Globus pallidus (tissue), 1 donor: ENCODE measurements at places on chromosomes 2 and 18.

DNA sequence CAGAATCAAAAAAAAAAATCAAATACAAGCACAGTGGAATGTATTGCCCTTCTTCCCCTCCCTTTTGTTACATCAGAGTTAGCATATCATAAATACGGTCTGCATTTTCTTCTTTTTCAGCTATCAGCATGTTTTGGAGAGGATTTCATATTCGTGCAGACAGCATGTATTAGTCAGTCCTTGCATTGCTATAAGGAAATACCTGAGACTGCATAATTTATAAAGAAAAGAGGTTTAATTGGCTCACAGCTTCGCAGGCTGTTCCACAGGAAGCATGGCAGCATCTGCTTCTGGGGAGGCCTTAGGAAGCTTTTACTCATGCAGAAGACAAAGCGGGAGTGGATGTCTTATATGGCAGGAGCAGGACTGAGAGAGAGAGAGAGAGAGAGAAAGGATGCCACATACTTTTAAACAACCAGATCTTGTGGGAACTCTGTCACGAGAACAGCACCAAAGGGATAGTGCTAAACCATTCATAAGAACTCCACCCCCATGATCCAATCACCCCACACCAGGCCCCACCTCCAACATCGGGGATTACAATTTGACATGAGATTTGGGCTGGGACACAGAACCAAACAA, 8.9 kb downstream of the IL1B start:
- no peak for DNase-seq

DNA sequence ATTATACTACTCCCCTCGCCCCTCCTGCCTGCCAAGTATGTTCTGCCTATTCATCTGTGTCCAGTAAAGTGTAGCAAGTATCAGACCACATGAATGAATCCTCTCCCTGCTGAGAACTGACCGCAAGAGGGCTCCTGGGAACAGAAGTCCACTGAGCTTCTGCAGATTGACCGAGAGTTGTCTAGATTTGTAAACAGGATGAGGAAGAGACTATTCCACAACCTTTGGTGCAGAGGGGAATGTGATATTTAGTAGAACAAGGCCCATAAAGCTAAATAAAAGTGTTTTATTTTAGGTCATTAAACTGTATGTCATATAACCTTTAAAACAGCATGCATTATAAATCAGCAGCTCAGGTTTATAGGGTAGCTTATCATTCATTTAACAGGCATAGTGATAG, 377.0 kb downstream of the DCC start:
- peak; percentile 71 for DNase-seq

DNA sequence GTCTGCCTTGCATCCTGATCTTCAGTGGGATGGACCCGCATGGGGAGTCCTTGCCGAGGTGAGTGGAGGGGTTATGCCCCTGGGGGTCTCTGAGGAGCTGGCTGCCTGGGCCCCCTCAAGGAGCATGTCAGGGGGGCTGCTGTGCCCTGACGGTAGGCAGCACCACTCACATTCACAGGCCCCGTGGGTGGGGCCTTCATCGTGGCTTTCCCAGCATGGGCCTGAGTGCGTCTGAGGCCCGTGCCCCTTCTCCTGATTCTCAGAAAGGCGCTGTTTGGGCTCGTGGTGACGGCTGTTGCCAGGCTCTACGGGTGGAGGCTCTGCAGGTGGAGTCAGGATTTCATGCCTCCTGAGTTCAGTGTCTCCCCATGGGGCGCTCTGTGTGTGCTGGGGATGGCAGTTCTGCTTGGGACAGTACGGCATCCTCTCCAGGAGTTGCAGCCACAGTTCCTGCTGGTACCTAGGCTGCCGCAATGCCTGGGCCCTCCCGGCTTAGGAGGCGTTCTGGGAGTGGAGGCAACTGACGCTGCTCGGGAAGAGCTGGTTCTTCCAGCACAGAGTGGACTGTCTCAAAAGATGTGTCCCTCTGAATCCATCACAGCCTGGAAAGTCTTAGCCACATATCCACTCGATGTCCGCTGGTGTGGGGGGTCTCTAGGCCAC, 57.3 kb downstream of the NTSR2 start:
- DNase-seq, result no peak

DNA sequence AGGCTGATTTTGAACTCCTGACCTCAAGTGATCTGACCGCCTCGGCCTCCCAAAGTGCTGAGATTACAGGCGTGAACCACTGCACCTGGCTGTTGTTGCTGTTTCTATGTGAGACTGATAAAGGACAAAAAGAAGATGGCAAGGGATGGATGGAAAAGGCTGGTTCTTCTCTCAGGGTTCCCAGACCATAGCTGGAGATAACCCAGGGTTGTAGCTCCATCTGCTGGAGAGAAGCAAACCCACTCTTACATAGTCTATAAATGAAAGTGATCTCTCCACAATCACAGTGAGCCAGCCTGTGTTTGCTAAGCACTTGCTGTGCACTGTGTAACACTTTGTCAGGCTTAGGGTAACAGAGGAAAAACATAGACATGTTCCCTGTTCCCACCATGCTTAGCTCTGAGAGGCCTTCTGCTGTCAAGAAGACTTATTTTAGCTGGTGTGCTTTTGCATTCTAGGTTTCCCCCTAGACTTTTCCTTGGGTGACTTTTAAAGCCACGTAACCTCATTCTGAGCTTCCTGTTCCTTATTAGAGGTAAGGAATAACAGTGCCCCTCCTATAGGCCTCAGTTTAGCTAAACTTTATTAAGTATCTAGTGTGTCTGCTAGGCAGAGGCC, 49.7 kb downstream of the LIMS1 start:
- peak; percentile 79 for DNase-seq

DNA sequence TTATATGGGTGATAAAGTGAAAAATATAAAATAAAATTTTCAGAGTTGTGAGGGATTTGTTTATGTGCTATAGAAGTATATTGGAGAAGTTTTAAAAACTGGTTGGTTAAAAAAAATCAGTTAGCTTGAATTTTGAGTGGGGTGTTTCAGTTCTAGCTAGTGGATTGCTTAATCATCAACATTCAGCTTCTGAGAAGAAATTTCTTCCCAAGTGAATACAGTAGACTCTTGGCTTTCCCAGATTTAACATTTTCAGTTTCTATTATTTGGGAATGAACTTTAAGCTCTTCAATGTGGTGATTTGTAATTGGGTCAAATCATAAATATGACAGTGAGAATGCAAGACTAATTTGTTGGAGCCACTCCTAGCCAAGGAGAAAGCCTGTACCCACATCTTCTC, 120.8 kb downstream of the PLCL1 start:
- DNase-seq, result no peak

DNA sequence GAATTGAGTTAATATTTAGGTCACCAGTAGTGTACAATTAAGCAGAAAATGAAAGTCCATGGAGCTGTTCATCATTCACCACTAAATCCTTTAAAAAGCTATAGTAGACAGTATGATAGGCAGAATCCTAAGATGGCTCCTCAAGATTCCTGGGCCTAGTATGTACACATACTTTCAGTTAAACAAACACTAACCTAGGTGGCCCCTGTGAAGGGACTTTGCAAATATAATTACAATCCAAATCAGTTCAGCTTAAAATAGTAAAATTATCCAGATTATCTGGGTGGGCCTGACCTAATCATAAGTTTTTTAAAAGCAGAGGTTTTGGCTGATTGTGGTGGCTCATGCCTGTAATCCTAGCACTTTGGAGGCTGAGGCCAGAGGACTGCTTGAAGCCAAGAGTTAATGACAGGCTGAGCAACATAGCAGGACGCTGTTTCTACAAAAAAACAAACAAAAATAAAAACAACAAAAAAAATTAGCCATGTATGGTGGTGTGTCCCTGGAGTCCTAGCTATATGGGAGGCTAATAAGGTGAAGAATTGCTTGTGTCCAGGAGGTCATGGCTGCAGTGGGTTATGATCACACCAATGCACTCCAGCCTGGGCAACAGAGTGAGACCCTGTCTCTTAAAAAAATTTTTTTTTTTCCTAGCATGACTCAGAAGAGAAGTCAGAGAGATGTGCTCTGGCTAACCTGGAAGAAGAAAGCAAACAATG, 13.9 kb downstream of the MEX3C start:
- no peak for DNase-seq

DNA sequence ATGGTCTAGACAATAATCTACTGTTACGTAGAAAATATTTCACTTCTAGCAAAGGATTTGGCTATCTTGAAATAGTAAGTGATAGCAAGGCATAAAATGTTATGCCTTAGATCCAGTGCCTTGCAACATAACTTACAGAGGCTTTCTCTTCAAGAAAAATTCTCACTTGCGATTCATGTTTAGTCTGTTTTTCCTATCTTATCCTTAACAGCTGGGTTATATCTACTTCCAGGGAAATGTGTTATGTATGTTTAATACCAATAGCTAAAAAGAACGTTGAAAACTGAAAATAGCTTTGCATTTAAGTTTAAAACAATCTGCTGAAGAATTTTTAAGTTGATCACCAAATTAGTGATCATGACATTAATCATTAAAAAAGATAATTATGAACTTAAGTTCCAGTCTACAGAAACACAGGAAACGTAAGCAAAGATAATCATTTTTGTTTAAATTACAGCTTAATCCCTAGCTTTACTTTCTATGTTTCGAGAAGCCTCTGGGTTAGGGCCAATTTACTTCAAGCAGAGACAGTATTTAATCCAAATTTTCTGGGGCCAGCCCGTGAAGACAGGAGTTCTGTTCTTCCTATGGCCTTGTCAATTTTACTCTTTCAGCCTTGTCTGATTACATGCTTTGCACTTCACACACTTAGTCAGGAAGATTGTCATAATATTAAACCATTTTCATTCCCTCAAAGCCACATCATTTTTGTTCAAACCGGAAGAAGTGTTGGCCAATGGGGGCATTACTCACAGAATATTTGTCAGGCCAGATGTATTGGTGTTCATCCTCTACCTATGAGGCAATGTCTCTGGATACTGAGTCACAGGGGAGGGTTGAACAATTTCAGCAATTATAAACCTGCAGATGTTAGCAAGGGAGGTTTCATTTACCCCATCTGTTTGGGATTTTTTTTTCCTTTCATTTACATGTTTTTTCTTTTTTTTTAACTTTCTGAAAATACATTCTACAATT, 1132.9 kb upstream of the ZEB2 start:
- DNase-seq, result no peak

GRCh38 chr2:102051692-102052277, 60.0 kb downstream of the IL1R2 start:
- DNase-seq, result no peak

DNA sequence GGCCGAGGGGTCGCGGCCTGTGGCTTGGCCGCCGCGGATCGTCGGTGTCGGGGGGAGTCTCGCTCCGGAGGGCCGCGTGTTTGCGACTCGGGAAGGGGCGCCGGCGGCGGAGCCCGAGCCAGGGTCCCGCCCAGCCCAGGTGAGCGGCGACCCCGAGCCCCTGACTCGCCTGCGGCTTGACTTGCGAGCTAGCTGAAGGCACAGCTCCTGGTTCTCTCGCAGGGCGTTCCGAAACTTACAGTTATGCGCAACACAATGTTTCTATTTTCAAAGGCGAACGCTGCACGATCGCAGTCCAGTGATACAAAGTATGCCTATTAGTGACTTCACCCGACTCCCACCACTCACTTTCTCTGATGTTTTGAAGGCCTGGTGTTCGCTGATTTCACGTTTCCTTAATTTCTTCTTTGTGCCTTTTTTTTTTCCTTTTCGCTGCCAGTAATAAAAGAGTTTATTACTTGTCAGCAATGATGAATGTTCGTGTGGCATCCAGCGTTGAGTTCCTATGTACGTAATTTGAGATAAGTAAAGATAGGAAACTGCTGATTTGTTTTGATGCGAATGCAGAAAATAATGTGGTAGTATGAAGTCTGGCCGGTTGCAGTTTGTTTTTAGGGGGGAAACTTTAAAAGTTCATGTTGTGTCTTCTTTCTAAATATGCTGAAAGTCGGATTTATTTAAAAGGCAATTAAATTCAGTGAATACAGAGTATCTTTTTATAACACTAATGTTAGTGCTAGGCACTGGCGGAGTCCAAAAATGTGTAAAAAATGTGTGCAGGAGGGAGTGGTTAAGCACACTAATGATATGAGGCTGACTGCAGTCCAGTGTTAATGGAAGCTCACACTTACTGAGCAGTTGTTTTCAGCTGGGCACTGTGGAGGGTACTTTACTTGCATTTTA, 706 bp downstream of the UBXN2A start:
- DNase-seq, result peak; percentile 29

DNA sequence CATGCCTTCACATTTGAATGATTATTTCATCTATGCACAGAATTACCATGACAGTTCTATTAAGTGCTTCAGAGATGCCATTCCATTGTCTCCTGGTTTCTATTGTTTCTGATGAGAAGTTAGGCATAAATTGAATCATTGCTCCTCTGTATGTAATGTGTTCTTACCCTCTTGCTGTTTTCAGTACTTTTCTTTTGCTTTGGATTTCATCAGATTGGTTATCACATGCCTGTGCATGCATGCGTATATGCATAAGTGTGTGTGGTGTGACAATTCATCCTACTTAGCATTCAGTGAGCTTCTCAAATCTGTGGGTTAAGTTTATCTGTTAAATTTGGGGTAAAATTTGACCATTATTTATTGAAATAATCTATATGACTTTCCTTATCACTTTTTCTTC, 263.3 kb upstream of the RND3 start:
- no peak for DNase-seq

GRCh38 chr2:45712570-45712969, 61.1 kb downstream of the PRKCE start:
- no peak for DNase-seq

GRCh38 chr2:20671036-20671735, 4.2 kb downstream of the GDF7 start:
- no peak for DNase-seq

GRCh38 chr18:29248805-29249204, 1071.9 kb upstream of the CDH2 start:
- peak; percentile 42 for DNase-seq

- DNase-seq, result no peak
These were observed 9.5 kb upstream of the SLC1A4 start for GRCh38 chr2:64979744-64980143.

DNA sequence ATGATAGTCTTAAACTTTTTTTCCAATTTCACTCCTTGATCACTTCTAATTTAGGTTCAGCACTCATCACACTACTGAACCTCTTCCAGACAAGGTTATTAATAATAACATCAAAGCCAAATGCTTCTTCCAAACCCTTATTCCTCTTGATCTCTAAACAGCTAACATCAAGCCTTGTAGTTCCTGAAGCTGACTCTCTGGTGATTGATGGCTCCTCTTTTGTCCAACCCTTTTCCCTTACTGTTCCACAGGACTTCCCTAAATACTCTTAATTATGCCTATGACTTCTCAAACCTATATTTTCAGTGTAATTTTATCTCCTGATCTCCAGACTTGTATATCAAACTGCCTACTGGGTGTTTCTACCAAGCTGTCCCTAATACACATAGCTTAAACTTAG, 83.9 kb downstream of the FAM228A start:
- no peak for DNase-seq

GRCh38 chr2:9617296-9617695, 13.5 kb downstream of the YWHAQ start:
- DNase-seq, result no peak

GRCh38 chr18:62023536-62023935, 130.7 kb upstream of the RNF152 start:
- DNase-seq, result no peak
